ENCODE measurements at places on chromosomes 1 and 21.
A peak's percentile ranks its signal among the peaks of the same experiment; 100 is the strongest.

DNA sequence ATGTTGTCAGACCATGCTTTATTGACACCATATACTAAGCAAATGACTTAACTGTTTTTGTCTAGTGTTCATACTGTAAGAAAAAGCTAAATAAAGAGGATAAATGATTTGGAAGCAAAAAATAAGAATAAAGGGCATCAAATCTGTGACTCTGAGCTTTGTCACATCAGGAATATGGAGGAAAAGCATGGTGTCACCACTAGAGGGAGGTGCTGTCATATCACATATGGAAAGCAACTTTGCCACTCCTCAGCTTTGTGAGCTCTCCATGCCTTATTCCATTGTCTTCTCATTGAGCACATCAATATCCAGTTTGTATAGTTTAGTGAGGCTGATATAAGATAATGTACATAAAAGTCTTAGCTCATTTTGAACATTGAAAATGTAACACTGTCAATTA is 20.8 kb upstream of the GBP1 start:
- DNase-seq = peak; percentile 24

- no peak for DNase-seq
Measured at GRCh38 chr1:23211955-23212354, 5.3 kb downstream of the HTR1D start.

DNA sequence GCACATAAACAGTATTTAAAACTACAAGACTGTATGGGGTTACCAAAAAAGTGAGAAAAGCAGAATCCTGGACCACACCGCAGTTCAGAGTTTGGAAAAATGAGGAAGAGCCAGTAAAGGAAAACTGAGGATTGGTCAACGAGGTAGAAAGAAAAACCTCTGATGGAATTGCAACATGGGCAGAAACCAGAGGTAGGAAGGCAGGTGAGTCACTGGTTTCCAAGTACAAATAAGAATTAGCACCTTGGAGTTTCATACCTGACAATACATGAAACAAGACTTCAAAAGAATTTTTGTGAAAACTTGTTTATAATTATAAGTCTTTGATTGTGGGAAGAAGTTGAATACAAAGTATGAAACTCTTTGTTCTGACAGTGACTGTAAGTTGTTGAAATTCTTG is 533.7 kb upstream of the DAB1 start:
- no peak for DNase-seq

DNA sequence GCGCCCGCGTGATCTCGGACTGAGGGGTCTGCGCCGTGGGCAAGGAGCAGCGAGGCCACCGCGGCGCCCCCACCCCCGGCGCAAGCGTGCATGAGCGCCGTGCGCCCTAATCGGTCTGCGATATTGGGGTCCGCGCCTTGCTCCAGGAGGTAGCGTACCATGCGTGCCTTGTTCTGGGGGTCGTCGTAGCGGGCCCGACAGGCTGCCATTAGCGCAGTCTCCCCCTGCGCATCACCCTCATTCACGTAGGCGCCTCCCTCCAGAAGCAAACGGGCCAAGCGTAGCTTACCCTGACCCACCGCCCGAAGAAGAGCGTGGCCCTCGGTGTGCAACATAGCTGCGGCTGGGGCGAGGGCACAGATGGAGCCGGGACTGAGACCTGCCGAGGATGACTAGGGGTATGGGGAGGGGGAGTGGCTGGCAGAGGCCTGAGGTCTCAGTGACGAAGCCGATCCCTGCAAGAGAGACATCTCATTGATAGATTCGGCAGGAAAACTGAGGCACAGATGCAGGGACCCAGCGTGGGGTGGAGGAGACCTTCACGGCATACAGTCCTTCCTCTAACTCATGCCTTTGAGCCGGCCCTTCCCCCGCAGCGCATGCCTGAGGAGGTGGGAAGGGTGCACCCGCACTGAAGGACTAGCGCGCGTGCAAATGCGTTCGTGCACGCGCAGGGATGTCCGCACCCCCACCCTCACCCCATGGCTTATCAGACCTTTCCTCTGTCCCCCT is 2.8 kb downstream of the ANKRD34A start:
- no peak for DNase-seq

DNA sequence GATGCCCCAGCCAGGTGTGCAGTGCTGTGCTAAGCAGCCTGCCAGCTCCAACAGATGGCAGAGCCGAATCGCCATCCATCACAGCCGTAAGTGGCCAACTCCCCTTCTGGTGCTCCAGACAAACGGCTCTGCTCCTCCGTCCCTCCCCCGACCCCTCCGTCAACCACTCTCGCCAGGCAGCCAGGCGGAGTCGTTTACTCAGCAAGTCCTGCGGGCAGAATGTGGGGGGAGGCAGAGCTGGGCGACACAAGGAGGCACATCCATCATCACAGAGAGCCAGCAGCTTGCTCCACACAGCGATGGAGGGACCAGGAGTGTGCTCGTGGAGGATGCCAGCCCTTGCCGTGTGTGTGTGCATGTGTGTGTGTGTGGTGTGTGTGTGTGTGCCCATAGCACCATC is 206.6 kb upstream of the GRIK3 start:
- no peak for DNase-seq

DNA sequence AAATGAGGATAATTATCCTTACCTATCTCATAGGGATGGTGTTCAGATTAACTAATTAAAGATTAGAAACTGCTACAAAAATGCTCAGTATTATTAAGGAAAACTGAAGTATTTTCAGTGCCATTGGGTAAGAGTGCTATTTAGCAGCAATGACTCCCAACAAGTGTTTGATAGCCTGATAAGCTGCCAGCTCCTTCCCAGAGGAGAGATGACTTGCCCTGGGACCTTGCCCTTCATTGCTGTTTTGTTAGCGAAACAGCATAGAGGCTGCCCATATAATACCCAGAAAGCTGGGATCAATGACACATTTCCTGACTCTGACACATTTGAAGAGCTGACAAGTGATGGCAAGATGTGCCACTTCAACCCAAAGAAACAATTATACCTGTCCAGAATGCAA is 592.2 kb downstream of the ADGRL2 start:
- no peak for DNase-seq

DNA sequence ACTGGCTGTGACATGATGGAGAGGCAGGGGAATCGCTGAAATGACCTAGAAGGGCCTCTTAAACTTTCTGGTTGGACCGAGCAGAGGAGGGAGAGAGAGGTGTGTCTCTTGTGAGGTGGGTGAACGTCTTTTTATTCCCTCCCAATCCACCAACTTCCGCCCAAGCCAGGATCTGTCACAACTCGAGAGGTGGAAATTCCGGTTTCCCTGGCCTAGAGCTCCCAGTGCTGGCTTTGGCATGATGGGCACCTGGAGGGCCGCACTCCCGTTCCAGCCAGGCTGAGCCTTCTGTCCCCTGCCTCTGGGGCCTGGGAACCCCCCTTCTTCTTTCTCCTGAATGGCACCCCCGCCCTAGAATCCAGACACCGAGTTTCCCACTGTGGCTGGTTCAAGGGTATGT is at the start of gene SEMA4A:
Gene SEMA4A, plus strand, starts transcription at position 224 of the 400 bp plus-strand sequence. CDS start 994 bp downstream, outside the sequence.
- no peak for DNase-seq

DNA sequence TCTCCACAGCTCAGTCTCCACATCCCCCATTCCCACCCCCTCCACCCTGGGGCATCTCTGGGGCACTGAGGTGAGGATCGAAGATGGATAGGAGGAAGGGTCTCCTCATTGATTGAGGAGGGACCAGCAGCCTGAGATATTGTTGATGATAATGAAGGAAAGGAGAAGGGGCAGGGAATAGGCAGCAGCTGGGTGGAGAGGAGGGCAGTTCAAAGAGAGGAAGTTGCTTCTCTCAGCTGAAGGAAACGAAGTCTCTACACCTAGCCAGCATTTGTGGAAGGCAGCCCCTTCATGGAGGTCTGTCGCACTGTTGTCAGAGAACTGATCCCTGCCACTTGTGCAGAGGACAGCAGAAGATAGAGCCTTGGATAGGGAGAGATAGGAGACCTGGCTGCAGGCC is 5.7 kb downstream of the KNCN start:
- DNase-seq = no peak

GRCh38 chr1:78831731-78832360 is 174.7 kb downstream of the ADGRL4 start:
- no peak for DNase-seq

DNA sequence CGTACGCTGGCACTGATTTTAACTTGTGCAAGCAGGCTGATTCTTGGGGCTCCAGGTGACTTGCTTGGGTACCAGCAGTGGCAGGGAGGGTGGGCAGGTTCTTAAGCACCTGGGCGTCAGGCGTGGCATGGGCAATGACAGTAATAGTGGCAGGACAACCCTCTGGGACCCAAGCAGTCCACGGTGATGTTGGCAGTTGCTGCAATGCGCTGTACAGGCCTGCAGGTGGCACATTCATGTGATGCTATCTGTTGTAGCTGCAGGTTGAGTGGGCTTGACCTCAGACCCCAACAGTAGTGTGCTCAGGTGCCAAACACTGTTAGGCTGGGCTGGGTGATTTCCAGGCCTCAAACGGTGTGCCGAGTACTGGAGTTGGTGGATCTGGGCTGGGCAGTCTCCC is 10.2 kb upstream of the OR10J4 start:
- no peak for DNase-seq

- DNase-seq = no peak
Measured at GRCh38 chr1:119915517-119915916, 19.2 kb upstream of the ADAM30 start.

DNA sequence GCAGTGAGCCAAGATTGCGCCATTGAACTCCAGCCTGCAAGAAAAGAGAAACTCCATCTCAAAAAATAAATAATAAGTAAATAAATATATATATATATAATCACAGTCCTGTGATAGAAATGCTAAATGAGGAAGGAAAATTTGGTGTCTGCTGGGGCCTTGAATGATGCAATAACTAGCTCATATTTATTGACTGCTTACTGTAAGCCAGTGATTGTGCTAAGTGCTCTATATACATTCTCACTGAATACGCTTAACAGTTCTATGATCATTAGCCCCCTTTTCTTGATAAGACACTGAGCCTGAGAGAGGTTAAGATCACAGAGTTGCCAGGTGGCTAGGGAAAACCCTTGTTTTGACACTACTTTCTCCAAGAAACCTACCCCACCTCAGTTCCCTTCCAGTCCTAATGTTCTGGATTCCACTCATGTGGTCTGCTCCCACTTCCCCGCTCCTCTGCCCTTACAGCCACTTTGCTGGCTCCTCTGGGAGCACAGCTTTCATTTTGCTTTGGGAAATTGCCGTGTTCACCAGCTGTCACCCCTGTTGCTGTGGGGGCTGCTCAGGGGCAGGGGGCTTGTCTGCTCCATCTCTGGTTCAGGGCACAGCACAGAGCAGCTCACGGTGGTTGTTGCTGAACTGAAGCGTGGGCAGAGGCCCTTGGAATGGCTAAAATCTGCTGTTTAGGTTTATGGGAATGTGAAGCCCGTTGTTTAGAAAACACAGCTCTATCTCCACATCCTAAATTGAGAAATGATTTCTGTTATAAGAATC is 2.5 kb upstream of the BMP8A start:
- no peak for DNase-seq

- DNase-seq = no peak
Measured at GRCh38 chr1:115296981-115297380, 41.1 kb downstream of the NGF start.

GRCh38 chr1:218488986-218489385 is 143.8 kb downstream of the TGFB2 start:
- no peak for DNase-seq

DNA sequence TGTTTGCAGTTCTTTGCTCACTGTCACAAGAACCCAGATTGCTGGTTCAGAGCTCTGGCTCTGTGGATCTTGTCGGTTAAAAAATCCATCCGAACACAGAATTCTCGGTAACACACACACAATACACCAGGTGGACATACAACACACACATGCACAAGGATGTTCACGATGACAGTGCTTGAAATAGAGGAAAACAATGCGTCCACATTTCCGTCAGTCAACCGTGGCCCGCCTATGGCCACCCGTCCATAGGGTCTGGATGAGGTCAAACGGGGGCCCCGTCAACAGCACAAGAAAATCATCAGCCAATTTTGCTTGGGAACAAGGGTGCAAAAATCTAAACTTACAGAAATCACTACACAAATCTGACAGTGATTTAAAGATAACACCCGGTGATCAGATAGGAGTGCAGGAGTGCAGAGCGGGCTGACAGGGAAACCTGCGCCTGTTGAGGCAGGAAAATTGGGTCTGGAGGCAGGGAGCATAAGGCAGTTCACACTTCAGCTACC is 50.4 kb upstream of the SLC19A1 start:
- no peak for DNase-seq
